Neural progenitor cell (in vitro differentiated cells): ENCODE measurements at places on chromosomes 6 and 20. TPM values are rescaled to one million over a fixed set of nuclear protein-coding genes. Genes with fewer than 3 reads are reported as not detected.

GRCh38 chr20:41316051-41316450, 1.5 kb downstream of the ZHX3 start:
- DNase-seq = no peak
- H3K4me3 ChIP-seq = no peak overlapping the region
- peaks cover 3% of the 10 kb centered on the region for H3K4me1 ChIP-seq
- no peaks in the 10 kb centered on the region for H3K36me3 ChIP-seq
- peaks cover 14% of the 10 kb centered on the region for H3K27me3 ChIP-seq

DNA sequence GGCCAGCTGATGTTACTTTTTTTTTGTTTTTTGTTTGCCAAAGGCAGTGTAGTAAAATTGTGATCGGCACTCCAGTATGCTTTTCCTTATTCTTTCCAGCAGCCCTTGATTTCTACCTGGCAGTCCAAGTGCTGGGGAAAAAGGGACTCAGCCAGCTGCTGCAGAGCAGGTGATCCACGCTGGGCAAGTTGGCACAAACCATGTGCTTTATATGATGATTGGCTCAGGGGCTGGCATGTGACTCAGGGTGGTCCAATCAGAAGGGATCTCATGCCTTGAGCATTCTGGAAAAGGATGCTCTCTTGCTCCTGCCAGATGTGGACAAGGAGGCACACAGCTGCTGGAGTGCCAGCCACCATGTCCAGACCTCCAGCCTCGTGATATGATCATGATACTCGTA, 54.5 kb downstream of the SULF2 start:
- H3K4me3 ChIP-seq = no peak overlapping the region
- no peaks in the 10 kb centered on the region for H3K36me3 ChIP-seq
- H3K27me3 ChIP-seq = no peaks in the 10 kb centered on the region
- DNase-seq = no peak
- peaks cover 5% of the 10 kb centered on the region for H3K4me1 ChIP-seq

GPR63 gene
- 13.2 and 18.2 TPM in 2 replicates for total RNA-seq

STX16 gene
- total RNA-seq = 41.2 and 46.6 TPM in 2 replicates

- H3K4me3 ChIP-seq = no peak overlapping the region
- H3K36me3 ChIP-seq = no peaks in the 10 kb centered on the region
- no peaks in the 10 kb centered on the region for H3K4me1 ChIP-seq
- peaks cover 11% of the 10 kb centered on the region for H3K27me3 ChIP-seq
- H3K27ac ChIP-seq = no peak overlapping the region
Measured at GRCh38 chr6:29861521-29862255, 34.1 kb downstream of the HLA-G start.

SLC12A5 gene
- 0.37 and 0.77 TPM in 2 replicates for total RNA-seq

ESF1 gene
- 14.8 and 29.1 TPM in 2 replicates for total RNA-seq

DNA sequence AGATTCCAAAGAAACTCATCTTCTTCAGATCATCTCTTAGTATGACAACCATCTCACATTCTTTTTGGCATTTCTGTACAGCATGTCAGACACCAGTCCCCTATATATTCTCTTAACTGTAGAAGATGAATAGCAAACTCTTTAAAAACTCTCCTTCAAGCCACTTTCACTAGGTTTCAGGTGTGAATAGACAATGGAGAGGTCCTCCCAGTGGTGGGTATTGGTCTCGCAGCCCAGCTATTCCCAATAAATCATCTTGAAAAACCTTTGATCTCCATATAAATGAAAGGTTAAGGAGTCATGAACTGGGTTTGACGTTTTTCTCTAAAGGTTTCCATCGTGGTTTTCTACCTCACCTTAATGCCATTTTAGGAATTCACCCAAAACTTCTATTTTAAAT, 180.0 kb downstream of the GJA1 start:
- DNase-seq = no peak
- no peak overlapping the region for H3K4me3 ChIP-seq
- H3K27ac ChIP-seq = no peak overlapping the region
- H3K36me3 ChIP-seq = no peaks in the 10 kb centered on the region
- H3K4me1 ChIP-seq = peaks cover 4% of the 10 kb centered on the region

- H3K4me3 ChIP-seq = no peak overlapping the region
- H3K36me3 ChIP-seq = no peaks in the 10 kb centered on the region
- no peaks in the 10 kb centered on the region for H3K27me3 ChIP-seq
- no peak for DNase-seq
- H3K4me1 ChIP-seq = no peaks in the 10 kb centered on the region
Measured at GRCh38 chr6:140156131-140156530, 781.7 kb upstream of the CITED2 start.
